ENCODE measurements at places on chromosomes 12 and 14.

- DNase-seq, result no peak
Measured at GRCh38 chr12:124727922-124728321, 135.7 kb downstream of the SCARB1 start.

DNA sequence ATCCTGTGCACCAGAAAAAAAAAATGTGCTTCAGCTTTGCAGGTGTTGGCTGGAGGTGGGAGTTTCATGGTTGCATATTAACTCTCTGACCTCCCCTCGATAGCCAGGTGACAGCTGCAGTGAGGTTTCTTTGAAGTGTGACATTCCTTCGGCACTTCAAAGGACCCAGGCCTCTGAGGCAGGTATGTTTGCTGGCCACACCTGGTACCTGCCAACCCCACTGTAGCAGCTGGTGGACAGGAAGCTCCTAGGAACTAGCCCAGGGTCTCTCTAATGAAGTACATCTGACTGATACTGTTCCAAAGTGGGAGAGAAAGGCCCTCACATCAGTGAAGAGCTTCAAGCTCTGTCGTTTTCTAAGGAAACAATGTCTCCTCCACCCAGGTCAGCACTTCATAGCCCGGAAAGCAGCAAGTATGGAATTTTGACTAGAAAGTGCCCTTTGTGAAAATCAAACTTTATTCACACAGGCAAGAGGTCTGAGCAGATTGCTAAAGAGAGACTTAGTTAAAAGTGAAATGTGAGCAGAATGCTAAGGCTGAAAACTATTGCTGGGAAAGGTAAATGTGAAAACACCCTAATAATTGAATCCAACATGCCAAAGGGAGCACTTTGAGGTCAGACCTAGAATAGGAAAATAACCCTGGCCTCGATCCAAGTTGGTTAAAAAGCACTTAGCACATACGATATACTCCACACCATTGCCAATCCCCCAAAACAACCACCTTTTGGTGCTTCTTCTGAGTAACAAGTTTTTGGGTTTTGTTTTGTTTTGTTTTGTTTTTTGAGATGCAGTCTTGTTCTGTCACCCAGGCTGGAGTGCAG lies 71.3 kb downstream of the PHLDA1 start:
- DNase-seq, result no peak

GRCh38 chr12:81627336-81628189 lies 131.6 kb downstream of the PPFIA2 start:
- DNase-seq, result no peak

DNA sequence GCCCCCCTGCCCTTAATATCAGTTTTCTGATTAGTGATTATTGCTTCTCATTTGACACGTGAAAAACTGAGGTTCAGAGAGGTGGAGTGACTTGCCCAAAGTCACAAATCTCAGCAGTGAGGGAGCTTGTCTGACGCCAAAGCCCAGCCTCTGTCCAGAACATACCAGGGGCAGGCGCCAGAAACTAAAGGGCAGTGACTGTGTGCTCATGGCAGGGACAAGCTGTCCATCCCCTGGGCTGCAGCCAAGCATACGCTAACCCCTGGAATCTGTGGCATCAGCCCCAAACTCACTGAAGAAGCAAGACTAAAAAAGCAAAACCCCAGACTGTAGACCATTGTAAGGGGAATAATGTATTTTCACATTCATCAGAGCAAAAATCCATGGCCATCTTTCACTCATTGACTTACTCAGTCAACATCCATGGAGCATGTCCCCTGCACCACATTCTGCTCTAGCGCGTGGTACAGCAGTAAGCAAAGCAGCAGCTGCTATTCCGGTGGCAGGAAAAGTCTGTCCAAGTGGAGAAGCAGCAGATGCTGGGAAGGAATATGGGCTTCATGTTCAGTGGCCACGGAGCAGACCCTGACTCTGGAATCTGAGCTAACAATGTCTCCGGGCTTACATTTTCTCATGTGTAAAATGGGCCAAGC lies 1.5 kb upstream of the SERPINA4 start:
- no peak for DNase-seq

DNA sequence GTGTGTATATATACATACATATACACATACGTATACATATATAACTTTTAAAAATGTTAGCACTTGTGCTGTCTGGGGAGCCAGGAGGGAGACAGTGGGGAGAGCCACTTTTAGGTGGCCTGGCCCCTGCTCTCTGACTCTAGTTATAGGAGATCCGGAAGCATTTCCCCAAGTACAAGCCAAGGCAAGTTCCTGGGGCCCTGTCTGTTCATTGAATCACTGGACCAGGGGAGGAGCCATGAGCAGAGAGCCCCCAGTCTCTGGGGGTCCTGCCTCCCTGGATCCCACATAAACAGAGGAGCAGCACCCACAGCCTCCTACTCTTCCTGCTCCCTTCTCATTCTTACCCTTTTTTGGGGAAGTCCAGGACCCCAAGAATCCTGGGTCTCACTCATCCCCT lies 45.4 kb upstream of the TMED10 start:
- no peak for DNase-seq

DNA sequence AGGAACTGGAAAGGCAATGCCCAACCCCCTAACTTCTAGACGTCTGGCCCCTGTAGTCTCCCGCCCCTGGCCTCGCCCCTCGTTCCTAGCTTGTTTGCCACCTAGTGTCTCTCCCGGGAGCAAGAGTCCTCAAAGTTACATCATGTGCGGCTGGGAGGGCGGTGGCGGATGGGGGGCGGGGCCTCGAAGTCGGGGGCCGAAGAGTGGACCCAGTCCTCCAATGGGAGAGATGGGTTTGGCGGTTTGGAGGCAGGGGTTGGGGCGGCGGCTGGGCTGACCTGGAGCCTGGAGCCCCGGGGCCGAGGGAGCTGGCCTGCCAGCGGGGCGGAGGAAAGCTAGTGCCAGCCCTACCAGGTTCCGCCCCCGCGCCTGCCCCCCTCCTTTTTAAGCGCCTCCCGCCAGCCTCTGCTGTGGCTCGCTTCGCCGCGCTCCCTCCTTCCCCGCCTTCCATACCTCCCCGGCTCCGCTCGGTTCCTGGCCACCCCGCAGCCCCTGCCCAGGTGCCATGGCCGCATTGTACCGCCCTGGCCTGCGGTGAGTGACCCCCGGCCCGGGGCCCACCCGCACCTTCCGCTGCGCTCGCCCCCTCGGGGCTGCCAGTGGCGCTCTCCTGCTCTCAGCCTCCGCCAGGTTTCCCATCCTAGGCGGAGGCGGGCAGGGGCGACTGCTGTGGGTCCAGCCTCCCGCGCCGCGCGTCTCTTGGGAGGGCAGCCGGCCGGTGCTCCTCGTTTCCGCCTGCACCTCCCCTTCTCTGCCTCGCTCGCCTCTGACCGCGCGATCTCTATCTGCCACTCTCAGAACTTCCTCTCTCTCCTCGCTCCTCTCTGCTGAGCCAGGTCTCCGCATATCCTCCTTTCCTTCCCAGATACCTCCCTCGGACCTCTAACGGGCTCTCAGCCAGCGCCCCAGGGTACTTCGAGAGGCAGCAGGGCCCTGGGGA lies at the start of gene PCK2:
Gene PCK2 (plus strand): TSS at position 411 of the 940 bp plus-strand sequence. CDS start 95 bp downstream, at position 506.
- DNase-seq, result peak; percentile 82

- DNase-seq, result no peak
Measured at GRCh38 chr12:113854385-113855142, 111.6 kb downstream of the RBM19 start.

DNA sequence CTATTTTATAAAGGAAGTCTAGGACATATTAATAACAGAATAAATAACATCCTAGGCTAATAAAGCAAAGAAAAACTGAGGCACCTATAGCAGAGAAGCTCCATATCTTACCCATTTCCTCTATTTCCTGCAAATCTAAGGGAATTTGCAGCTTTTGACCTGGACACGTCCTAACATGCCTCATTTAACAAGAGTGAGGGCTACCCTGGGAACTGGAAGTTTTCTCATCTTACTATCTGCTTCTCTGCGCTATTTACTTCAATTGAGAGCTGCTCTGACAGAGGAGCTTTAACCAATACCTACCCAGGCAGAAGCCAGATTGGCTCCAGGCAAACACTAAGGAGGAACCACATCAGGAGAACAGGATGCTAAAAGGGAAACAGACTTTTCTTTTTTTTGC lies 5.7 kb downstream of the YBX3 start:
- DNase-seq, result no peak

GRCh38 chr14:33702293-33702692 lies 248.6 kb downstream of the EGLN3 start:
- DNase-seq, result no peak

DNA sequence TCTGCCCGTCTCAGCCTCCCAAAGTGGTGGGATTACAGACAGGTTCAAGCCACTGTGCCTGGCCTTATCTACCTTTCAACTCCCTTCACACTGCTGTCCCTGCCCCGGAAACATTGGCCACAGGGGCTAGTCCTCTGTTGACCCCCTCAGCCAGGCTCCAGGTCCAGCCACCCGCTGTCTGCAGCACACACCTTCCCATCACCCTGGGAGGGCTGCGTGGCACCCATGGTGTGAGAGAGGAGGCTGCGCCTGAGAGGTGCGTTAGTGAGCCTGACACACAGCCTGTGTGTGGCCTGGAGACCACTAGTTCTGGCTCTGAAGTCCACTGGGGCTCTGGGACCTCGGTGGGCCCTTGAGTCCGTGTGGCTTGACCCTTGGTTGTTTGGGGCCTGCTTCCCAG lies 28.4 kb upstream of the TRAF3 start:
- DNase-seq, result no peak

DNA sequence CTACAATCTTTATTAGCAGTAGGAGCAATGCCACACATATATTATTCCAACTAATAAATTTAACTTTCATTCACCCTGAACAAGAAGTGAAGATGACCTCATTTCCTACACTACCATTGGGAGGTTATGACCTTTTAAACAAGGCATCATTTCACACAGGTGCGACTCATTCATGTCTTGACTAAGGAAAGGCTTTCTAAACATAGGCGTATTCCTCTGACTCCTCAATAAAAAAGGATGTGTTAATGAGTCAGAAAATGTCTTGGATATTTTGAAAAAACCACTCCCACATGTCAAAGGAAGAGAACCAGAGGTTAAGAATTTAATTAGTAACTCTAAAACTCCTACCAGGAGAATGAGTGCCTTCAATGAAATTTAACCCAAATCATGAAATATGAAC lies 115.2 kb downstream of the PRICKLE1 start:
- DNase-seq, result no peak

GRCh38 chr12:125055591-125055990 lies 9.6 kb upstream of the AACS start:
- DNase-seq, result no peak

- no peak for DNase-seq
Measured at GRCh38 chr12:2187195-2187945, 134.6 kb downstream of the CACNA1C start.

DNA sequence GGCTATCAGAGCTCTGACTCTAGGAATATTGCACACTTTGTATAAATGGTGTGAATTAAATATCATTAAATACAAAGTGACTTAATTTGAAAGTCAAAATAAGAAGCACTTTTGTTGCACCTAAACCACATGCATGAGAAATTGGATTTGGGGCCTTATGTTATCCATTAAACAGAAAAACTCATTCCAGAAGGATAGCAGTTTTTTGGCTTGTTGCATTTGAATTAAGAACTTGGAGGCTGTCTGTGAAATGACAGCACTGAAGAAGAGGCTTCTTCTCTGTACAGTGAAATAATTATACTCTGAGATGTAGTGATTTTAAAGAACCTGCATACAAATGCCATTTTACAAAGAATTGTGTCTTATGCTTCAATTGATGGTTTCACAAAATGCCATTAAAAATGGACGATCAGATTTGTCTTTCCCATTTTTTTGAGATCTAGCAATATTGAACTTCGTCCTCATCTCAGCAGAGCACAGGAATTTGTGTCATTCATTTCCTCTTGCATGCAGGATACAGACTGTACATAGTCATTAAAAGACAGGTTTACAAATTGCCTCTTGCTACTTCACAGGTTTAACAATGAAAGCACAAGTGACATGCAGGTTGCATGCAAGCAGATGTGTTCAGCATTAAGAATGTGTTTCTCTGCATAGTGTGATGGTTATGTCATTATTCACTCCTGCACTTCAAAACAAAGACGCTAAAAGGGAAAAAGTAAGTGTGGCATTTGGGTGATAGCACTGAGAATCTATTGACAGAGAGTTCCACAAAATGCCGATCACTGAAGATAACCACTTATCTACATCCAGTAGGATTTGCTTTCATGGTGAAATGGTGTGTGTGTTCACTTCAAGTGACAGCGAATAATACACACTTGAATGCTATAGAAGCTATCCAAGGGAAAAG lies 35.9 kb upstream of the PYGL start:
- DNase-seq, result no peak

GRCh38 chr14:68016255-68016914 lies 196.8 kb downstream of the RAD51B start:
- DNase-seq, result no peak

GRCh38 chr14:49212721-49213120 lies 373.5 kb downstream of the RPS29 start:
- DNase-seq, result no peak

- DNase-seq, result peak; percentile 12
Measured at GRCh38 chr14:63770187-63770807, 42.4 kb upstream of the SGPP1 start.

GRCh38 chr14:102958461-102958860 lies 36.0 kb downstream of the AMN start:
- DNase-seq, result no peak

DNA sequence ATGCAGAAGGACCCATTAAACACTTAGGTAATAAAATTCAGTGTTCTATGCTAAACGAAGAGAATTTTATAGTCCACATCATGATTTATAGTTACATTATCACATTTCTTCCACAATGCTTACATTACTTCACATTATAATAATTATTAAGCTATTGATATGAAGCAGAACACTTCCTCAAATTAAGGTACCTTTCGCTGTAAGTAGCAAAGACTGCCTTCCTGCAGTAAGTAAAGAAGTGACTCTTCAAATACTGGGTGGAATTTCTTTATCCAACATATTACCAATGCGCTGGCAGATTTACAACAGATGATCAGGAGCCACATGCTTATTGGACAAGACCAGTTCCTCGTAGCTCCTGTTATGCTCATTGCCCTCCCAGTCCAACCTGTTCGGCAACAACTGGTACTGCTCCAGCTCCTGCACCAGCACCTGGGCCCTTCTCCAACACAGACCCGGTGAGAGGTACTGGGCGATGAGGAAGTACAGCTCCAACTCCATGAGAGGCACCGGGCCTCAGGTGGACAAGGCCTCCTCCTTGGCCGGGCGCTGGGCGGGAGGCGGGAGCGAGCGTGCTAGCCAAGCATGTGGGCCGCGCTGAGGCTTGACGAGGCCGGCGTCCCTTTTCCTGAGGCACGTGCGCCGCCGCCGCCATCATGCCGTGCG lies 210.7 kb upstream of the ATP2B1 start:
- no peak for DNase-seq

GRCh38 chr14:49999826-50000379 lies 107.0 kb downstream of the ARF6 start:
- DNase-seq, result no peak

Data from stimulated activated CD4-positive, alpha-beta T cell treated with anti-CD3 and anti-CD28 coated beads, Interleukin-4, amount 100 ng/mL, for 4 hours (primary cell).